ENCODE measurements at places on chromosomes 7 and 10. TPM values are rescaled to one million over a fixed set of nuclear protein-coding genes. Genes with fewer than 3 reads are reported as not detected.

DNA sequence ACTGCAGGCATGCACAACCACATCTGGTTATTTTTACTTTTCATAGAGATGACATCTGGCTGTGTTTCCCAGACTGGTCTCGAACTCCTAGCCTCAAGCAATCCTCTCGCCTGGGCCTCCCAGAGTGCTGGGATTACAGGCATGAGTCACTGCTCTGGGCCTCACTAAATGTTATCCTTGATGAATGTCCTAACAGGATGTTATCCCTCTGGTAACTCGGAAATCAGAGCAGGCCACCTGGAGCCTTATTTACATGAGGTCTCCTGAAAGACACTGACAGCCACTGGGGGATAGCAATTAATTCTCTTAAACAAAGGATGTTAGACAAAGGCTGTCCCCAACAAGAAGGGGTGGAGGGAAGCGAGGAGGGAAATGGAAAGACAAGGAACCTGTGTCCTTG lies 4.5 kb upstream of the ZNF438 start:
- no peak for DNase-seq

GRCh38 chr10:2893991-2894390 lies 173.4 kb upstream of the PFKP start:
- no peak for DNase-seq

DNA sequence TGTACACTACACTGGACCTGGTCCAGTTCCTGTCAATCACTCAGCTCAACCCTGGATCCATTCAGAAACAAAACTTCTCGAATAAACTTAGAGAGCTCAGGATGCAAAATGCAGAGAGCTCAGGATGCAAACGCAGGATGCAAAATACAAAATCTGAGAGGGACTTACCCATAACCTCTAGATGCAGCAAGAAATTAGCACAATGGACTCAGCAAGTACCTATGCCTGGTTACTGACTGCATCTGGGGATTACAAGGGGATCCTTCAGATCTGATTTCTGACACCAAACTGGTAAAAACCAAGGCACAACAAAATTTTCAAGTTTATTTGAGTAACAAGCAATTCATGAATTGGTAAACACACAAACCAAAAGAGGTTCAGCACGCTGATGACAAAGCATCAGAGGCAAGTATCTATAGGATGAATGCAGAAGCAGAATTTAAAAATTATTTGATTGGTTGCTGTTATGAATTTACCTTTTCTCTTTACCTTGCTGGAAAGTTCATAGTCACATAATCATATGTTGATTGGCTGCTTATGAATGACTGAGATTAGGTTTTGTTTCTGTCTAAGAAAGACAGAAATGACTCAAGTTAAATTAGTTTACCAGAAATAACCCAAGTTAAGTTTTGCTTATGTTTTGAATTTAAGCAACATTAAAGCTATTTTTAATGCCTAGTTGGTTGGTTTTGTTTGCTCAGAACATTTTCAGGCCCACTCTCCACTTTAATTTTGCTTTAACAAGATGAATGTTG lies 11.4 kb downstream of the GIMAP6 start:
- DNase-seq, result no peak

GRCh38 chr7:144109283-144109682 lies at the start of gene OR2A2:
Gene OR2A2 (plus strand): TSS chr7:144109583. CDS start chr7:144109583, 0 bp downstream.
- no peak for DNase-seq

- peak; percentile 69 for DNase-seq
These were observed 90.9 kb downstream of the NEURL1 start for GRCh38 chr10:103584216-103585010.

CCDC146 gene
- 13.0 TPM for total RNA-seq

CYP2E1 gene
- 1.7 TPM for total RNA-seq

Data from naive thymus-derived CD4-positive, alpha-beta T cell (primary cell).